ENCODE measurements at places on chromosomes 2 and 18. TPM values are rescaled to one million over a fixed set of nuclear protein-coding genes. Genes with fewer than 3 reads are reported as not detected.

The TNFRSF11A gene
- 3.0 TPM for total RNA-seq

The FTCDNL1 gene
- 2.5 TPM for total RNA-seq

The NFU1 gene
- 29.5 TPM for total RNA-seq

The C2orf78 gene
- total RNA-seq, result not detected

The RIT2 gene
- total RNA-seq, result not detected

The KLHL41 gene
- 0.35 TPM for total RNA-seq

The LYPD6B gene
- 0.37 TPM for total RNA-seq

The HOXD13 gene
- total RNA-seq, result not detected

The SLC11A1 gene
- 0.09 TPM for total RNA-seq

The QPCT gene
- not detected for total RNA-seq

The SKA1 gene
- 7.8 TPM for total RNA-seq

The APLF gene
- 4.0 TPM for total RNA-seq

The CCDC85A gene
- 0.20 TPM for total RNA-seq

The EMX1 gene
- total RNA-seq, result not detected

The LHCGR gene
- total RNA-seq, result not detected

The CRYGD gene
- not detected for total RNA-seq

The SRD5A2 gene
- not detected for total RNA-seq

The SGO2 gene
- 14.2 TPM for total RNA-seq

The REG3A gene
- not detected for total RNA-seq

The LBX2 gene
- not detected for total RNA-seq

The TEX44 gene
- total RNA-seq, result not detected

The OBSL1 gene
- total RNA-seq, result 29.0 TPM

The NDUFS1 gene
- 91.9 TPM for total RNA-seq

The SPP2 gene
- not detected for total RNA-seq

The CFAP65 gene
- not detected for total RNA-seq

The CCNT2 gene
- total RNA-seq, result 39.3 TPM

The KCNIP3 gene
- 15.6 TPM for total RNA-seq

The CYRIA gene
- 1.2 TPM for total RNA-seq

The PTPN4 gene
- 21.1 TPM for total RNA-seq

The TSN gene
- 60.7 TPM for total RNA-seq

The SP140 gene
- not detected for total RNA-seq

The SERPINB12 gene
- not detected for total RNA-seq

The LGALSL gene
- total RNA-seq, result 11.4 TPM

The DHX57 gene
- 21.3 TPM for total RNA-seq

The PAPOLG gene
- total RNA-seq, result 18.4 TPM

The B3GNT7 gene
- total RNA-seq, result not detected

The CREG2 gene
- not detected for total RNA-seq

The BOLL gene
- not detected for total RNA-seq

The FBXO15 gene
- 0.79 TPM for total RNA-seq

The SPAG16 gene
- total RNA-seq, result 11.5 TPM

The CCDC141 gene
- total RNA-seq, result not detected

The UCN gene
- 9.5 TPM for total RNA-seq
